ENCODE measurements at places on chromosomes 6 and 20. TPM values are rescaled to one million over a fixed set of nuclear protein-coding genes. Genes with fewer than 3 reads are reported as not detected.
A peak's percentile ranks its signal among the peaks of the same experiment; 100 is the strongest.

Gene CGA
- not detected for total RNA-seq

DNA sequence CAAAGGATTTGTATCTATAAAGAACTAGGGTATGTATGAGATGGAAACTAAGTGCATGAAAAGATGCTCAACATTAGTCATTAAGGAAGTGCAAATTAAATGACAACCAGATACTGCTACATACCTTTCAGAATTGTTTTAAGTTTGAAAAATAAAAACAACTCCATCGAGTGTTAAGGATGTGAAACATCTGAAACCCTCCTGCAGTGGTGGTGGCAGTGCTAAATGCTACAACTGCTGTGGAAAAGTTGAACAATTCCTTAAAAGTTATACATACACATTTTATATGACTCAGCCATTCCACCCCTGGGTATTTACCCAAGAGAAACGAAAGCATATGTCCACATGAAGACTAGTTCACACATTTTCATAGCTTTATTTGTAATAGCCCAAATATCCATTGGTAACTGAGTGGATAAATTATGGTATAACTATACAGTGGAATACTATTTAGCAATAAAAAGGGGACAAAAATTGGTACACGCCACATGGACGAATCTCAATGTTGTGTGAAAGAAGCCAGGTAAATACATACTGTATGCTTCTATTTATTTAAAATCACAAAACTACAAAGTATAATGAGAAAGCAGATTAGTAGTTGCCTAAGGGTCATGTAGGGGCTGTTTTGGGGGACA, 10.6 kb downstream of the ARMH2 start:
- DNase-seq: no peak

Gene TINAG
- not detected for total RNA-seq

Gene TBP
- total RNA-seq: 20.0 TPM

Gene PNPLA1
- not detected for total RNA-seq

- no peak for DNase-seq
These were observed 40.4 kb upstream of the RAB23 start for GRCh38 chr6:57262488-57262887.

DNA sequence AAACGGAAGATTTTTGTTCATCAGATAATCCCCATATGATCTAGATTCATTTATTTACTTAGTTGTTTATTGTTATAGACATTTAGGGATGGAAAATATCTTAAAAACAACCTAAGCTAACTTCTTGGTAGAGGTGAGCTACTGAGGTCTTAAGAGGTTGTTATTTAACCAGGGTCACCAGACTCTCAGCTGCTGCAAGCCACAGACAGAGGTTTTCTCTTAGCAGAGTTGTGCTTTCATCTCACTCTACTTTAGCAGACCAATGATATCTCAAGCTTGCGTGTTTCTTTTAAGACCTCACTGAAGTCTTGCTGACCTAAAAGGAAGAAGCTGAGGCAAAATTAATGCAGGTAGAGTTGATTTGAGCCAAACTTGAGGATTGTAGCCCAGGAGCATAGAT, 43.6 kb downstream of the NCOA7 start:
- peak; percentile 34 for DNase-seq

DNA sequence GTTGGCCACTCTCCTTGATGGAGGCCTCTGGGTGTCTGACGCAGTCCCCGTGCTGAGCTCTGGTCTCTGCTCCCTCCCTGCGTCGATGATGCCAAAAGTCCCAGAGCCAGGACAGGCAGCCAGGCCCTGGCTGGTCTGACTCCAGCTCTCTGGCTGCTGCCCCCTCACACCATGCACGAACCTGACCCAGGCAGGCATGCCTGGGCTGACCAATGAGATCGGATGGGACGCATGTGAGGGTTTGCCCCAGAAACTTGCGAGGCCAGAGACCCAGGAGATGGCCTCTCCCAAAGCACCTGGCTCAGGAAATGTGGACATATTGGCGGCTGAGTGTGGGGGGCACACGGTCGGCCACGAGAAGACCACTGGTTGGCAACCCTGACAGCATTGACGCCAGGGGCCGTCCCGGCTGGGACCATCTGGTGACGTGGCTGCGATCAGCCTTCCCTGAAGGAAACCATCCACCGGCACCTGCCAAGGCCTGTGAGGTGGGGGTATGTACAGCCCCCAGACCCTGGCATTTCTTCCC, 51.2 kb upstream of the FRMD1 start:
- no peak for DNase-seq

Gene BCL2L1
- total RNA-seq: 73.0 TPM

Gene KHDC1L
- total RNA-seq: not detected

Gene TTBK1
- not detected for total RNA-seq

GRCh38 chr6:88698661-88699060, 264.8 kb downstream of the RNGTT start:
- DNase-seq: no peak

GRCh38 chr20:14331646-14332045, 5.8 kb downstream of the FLRT3 start:
- DNase-seq: no peak

Gene LST1
- 125 TPM for total RNA-seq

Gene PKHD1
- not detected for total RNA-seq

Gene C6orf15
- total RNA-seq: not detected

Gene TBC1D32
- 11.4 TPM for total RNA-seq

DNA sequence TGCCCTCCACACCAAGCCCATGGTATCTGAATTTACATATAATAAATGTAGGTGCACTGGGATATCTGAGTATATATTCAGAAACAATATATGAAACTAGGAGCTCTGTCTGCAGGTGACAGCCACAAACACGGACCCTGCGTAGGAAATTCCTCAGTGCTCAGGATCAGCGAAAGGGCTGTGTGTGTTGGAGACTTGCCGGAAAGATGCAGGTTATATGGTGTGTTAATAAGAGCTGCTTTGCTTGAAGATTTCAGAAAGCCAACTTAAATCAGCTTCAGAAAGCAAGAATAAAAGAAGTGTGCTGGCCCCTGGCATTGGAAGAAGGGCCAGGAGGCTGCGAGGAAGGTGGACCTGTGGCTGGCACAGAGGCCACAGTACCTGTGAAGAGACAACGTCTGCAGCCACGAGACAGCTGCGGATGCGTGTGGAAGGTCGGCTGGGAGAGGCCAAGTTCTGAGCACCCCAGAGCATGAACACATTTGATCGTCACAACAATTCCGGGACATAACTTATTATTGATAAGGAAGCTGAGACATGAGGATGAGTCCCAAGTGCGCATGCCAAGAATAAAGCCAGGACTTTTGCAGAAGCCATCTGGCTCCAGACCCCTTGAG, 183.2 kb downstream of the DLL1 start:
- DNase-seq: no peak

DNA sequence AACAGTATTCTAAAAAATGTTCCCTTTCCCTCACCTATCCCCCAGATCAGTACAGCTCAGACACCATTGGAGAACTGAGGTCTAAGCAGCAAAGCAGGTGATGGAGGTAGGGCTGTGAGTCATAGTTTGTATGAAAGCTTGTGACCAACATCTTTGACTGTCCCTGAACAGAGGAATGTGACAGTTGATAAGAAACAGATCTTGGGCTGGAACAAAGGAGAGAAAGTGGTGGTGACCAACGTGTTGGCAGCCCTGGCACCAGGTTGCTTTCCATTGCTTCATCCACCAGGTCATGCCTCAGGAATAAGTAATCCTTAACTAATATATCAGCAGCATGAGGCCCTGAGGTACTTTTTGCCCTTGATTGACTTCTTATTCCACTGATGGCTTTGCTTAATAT, 19.9 kb upstream of the CRIP3 start:
- no peak for DNase-seq

GRCh38 chr6:3905945-3906845, 57.0 kb downstream of the FAM50B start:
- no peak for DNase-seq

DNA sequence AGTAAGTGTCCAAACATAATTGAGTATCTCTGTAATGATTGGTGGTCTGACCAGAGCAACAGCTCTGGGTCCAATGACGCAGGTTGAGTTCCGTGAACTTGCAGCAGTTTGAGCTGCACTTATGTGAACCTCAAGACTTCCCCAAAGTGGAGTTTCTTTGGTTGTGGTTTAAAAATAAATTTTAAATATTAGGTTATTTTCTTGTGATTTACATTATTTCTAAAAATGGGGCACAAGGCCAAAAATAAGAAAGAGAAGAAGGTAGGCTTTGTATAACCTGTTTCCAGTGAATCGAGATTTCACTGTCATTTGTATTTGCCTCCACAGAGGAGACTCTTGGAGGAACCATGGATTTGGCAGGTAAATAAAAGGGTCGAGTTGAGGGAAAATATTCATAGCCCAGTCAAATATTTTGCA, 166.4 kb upstream of the ZNF217 start:
- no peak for DNase-seq

- DNase-seq: no peak
These were observed 27.0 kb upstream of the FRMD1 start for GRCh38 chr6:168105813-168106632.

Gene SRSF12
- total RNA-seq: not detected

- DNase-seq: no peak
These were observed 73.5 kb upstream of the RNF217 start for GRCh38 chr6:124888581-124889371.

Gene DTNBP1
- 17.7 TPM for total RNA-seq

DNA sequence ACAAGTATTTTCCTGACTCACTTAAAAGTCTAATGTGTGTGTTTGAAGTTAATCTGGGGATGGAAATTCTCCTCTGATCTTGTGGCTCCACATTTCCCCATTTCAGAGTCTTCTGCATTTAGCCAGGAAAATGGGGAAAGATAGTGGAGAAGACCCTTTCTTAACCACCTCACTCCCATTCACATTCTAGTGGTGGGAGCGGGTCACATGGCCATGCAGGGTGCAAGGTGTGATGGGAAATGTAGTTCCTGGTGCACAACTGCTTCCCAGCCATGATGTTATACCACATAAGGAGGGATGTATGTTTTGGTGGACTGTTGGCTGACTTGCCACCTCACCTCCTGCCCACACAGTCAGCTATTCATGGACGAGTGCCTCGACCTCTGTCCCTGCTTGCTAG, 61.8 kb downstream of the BANF2 start:
- no peak for DNase-seq

DNA sequence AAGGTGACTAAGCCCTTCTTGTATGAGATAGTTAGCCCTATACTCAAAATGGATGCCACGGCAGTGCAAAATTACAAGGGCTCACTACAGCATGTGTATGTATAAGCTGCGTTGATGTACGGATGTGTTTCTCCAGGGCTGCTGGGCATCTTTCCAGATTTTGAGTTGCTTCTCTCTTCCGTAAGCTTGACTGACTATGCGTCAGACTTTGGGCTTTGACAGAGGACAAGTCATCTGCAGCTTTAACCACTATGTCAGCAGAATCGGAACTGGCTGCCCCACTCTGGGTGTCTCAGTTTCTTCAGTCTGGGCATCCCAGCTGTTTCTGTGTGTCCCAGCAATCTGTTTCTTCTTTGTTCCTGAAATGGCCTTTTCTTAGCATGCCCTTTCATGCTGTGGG, 241.6 kb downstream of the BTBD3 start:
- DNase-seq: no peak

DNA sequence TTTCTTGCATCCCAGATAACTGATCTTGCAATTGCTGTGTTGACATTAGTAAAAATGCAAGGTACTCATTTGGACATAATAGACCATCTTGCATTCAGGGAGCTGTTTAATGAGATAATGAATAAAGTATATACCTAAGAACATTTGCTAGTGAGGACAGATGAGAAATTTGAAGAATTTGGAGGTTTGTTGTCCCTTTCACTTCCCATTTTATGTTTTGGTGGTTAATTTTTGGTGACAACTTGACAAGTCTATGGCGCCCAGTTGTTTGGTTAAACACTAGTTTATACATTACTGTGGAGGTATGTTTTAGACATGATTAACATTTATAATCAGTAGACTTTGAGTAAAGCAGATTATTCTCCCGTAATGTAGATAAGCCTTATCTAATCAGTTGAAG, 300.2 kb upstream of the SYNCRIP start:
- DNase-seq: no peak
